ENCODE measurements at places on chromosomes 5 and 9.

- DNase-seq: no peak
Observed at GRCh38 chr5:97167435-97167834, 15.6 kb downstream of the RIOK2 start.

GRCh38 chr5:106545325-106545724 lies 1125.4 kb downstream of the EFNA5 start:
- no peak for DNase-seq

DNA sequence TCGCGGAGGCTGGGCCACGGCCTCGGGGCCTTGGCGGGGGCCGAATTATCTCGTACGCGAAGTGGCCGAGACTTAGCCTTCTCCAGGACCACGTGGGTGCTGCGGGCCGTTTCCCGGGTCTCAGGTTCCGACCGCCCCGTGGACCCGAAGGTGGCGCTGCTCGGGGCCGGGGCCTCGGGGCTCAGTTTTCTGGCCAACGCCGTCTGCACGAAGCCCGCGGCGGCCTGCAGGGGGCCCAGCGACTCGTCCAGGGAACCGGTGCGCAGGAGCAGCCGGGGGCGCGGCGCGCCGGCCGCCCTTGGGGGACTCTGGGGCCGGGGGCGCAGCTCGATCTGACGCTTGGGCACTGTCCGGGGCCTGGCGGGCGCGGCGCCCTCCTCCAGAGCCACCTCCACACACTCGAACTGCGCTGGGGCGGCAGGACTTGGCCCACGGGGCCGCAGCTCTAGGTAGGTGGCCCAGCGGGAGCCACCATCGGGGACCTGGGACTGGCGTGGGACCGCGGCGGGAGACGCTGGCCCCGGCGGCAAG lies 716 bp downstream of the PROB1 start:
- DNase-seq: no peak

DNA sequence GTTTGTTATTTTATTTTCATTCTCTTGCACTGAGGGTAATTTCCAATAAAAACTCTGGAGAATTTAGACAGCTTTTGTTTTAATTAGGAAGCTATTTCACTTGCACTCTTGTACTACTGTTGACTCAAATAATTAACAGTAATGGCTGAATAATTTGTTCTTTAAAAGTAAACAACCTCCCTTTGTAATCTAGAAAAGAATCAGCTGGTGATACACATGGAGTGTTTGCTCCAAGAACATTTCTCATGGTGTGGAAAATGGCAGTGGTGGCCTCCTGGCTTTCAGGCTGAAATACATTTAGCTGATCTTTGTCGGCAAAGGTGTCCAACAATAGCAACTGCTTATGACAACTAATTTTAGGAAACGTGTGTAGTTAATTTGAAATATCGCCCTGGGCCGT lies 129.4 kb downstream of the C9orf152 start:
- no peak for DNase-seq

GRCh38 chr5:44189255-44189654 lies 200.0 kb downstream of the FGF10 start:
- DNase-seq: no peak

DNA sequence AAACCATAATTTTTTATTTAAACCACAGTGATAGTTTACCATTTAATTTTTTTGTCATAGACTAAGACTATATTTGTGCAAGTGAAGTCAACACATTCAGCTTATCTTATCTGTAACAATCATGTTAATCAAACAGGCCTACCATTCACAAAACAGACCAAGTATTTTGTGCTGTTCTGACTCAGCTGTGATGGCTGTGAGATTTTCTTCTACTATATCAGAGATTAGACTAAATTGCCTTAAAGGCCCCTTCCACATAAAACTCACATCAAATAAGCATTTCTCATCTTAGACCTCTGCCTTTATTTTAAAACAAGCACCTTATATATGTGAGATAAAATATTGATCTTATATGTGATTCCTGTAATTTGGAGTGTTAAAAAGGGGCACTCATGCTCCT lies 13.4 kb downstream of the CCDC152 start:
- no peak for DNase-seq

- DNase-seq: peak; percentile 72
Observed at GRCh38 chr5:171483551-171484135, 64.2 kb downstream of the FGF18 start.

DNA sequence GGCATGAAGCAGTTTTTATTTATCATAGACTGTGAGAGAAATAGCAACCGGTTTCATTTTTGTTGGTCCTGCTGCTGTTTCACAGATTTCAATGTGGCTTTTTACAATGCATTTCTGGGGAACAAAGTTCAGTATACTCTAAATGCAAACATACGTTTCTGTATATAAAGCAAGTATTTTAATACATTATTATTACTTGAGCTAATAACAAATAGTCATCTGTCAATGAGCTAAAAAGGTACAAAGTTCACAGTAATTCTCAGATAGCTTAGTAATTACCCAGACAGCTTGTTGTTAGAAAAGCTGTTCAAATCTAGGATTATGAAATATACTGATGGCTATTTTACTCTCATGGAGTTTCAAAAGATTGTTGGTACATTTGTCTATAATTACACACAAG lies 50.8 kb downstream of the PBX3 start:
- no peak for DNase-seq

DNA sequence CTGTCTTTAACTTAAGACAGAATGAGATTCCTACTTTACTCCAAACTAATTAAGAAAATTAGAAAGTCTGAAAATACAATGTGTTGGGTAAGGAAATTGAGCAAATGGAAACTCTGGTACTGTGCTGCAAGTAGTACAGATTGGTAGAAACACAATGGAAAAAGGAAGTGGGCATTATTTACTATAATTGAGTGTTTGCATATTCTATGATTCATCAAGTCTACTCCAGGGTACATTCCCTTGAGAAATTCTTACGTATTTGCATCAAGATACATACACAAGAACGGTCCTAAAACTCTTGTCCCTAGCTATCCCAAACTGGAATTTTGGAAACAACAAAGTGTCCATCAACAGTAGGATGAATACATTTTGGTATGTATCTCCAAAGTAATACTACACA lies 123.5 kb upstream of the TARS1 start:
- peak; percentile 55 for DNase-seq

GRCh38 chr9:107149756-107150155 lies 133.3 kb upstream of the RAD23B start:
- DNase-seq: no peak

GRCh38 chr9:117697046-117697445 lies 7.2 kb upstream of the TLR4 start:
- DNase-seq: no peak

DNA sequence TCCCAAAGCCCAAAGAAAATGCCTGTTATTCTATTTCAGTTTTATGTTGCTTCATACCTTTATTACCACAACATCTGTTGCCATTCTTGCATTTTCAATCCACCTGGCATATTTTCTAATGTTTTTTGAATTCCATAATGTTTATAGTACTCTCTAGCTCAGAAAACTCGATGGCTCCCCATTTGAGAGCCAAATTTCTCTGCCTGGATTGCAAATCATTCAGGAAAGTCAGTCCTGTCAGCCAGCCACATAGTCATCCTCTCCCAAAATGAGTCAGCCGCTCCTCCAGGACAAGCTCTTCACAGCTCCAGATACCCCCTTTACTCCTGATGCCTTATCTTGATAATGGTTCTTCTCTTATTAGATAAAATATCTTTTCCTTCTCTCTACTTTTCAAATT lies 78.2 kb upstream of the ADCY2 start:
- no peak for DNase-seq

DNA sequence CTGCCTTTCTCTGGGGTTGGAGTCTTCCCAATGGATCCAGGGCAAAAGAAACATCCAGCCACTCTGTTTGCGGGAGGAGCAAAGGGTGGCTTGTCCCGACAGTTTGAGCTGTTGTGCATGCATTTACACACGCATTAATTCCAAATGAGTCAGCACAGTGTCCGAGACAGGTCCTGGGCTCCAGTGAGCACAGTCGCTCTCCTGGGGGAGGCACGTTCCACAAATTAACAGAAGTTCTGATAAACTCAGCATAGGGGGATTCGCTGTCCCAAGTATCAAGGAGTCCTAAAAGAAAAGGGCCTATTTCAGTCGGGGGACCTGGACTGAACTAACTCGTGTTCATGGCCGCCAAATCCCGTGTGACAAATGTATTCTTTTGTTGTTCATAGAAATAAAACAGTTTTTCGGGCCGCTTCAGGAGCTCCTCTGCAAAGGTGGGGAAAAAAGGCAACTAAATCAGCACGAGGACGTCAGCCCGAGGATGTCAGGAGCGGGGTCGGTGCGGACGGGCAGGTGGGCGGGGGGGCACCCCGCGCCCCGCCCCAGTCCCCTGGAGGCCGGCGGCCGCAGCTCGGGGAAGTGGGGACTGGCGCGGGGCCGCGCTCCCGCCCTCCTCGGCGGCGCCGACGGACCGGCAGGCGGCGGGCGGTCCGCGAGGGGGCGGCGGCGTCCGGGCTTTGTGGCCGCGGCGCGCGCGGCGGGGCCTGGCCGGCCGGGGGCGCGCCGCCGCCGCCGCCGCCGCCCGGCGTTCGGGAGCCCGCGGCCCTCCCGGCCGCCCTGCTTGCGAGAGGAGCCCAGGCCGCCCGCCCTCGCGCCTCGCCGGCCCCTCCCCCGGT lies at the start of gene MSANTD3:
Gene MSANTD3 (plus strand): TSS at position 614 of the 836 bp plus-strand sequence. CDS start 14,796 bp downstream, outside the sequence.
- no peak for DNase-seq

GRCh38 chr5:1036504-1037122 lies 28.0 kb downstream of the NKD2 start:
- no peak for DNase-seq

GRCh38 chr9:119227422-119227821 lies 141.8 kb downstream of the BRINP1 start:
- no peak for DNase-seq

DNA sequence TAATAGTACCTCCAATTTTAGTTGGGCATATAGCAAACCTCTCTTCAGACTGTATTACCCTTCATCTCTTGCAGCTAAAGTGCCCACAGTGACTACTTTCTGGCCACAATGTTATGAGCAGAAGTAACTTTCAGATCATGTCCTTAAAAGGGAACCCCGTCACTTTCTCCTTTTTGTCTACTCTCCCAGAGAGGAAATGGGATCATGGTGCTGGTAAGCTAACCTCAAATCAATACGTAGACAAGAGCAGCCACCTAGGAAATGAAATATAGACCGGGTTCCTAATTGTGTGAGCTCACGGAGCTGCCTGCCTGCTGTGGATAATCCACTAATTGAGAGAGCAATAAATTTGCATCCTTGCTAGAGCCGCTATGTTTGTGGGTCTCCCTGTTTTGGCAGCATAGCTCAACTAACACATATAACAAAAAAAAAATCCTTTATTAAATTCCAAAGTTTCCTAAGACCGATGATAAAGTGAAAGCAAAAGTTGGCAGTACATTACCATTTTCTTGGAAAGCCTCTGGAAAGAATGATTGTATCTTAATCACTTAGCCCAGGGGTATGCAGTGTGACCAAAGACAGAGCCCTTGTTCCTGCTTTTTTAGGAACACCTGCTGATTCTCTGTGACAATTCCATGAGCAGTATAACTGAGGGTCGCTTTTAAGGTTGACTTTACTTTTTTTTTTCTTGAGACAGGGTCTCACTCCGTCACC lies 5.6 kb upstream of the IL7R start:
- no peak for DNase-seq

DNA sequence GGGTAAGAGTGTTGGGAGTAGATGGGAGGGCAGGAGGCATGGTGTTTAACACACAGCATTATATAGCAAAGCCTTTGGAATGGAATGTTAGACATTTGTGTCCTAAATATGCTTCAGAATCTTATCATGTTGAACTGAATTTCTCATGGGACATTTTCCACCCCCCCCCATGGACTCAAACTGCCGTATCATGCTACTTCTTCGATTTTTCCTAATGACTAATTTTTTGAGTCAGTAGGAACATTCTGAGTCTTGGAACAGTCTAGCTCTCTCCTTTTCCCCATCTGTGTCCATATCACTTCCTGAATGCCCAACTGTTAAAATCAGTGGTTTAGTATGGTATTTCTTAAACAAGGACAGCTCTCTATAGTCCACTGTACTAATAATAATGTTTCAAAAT lies 380.6 kb downstream of the TLE4 start:
- no peak for DNase-seq

DNA sequence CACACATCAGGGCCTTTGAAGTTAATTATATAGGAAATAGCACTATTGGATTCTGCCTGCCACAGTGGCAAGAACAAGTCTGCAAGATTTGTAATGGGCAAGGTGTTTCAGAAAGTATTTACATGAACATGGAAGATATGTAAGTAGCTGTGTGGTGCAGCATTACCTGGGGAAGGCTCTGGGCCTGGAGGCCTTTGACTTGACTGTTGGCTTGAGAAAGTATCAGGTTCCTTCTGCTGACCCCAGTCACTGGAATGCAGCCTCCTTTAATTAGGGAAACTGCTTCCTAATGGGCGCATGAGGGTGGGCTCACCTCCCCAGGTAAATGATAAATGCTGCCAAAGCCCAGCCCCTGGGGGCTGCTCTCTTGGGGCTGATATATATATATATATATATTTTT lies 102.7 kb downstream of the GALNT10 start:
- DNase-seq: no peak

DNA sequence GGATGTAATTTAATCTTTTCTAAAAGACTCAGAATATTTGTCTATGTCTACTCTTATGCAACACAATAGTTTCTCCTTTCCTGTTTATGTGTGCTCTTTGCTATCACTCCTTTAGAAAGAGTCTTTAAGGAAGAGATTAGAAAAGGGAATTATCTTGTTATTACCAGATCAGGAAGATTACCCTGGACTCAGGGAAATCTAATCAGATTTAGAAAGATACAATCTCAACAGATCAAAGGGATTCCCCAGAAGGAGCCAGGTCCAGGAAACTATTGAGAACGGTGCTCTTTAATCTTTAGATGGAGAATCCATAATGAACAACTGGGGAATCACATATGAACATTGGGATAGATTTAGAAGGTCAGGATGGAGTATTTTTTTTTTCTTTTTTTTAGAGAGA lies 32.4 kb upstream of the ZFR start:
- DNase-seq: no peak

DNA sequence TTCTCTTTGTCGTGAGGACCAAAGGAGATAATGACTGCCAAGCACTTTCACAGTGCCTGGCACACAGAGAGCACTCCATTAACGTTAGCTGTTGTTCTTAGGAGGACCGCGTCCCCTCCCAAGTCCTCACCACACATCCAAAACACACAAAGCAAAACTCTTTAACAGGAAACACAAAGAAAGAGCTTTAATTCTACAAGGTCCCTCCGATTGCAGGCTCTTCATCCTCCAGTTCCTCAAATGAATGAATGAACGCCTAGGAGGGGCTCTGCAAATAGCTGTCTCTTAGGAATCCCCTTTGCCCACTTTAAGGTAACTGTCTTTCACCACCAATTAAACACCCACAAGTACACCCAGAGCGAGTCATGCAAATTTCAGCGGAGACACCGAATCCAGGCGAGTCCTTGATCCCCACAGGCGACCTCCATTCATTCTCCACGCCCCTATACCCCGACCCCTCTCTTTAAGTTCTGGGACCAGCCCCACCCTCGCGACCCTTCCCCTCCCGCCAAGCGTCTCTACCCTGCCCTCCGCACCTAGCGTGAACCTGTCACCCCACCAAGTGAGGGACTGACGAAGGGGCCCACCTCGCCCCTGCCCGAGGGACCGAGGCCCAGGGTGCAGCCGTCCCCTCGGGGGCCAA lies 644 bp downstream of the TSC1 start:
- DNase-seq: no peak

GRCh38 chr5:164500856-164501255 lies 995.4 kb downstream of the MAT2B start:
- no peak for DNase-seq
